ENCODE measurements at places on chromosomes 1 and 21.

DNA sequence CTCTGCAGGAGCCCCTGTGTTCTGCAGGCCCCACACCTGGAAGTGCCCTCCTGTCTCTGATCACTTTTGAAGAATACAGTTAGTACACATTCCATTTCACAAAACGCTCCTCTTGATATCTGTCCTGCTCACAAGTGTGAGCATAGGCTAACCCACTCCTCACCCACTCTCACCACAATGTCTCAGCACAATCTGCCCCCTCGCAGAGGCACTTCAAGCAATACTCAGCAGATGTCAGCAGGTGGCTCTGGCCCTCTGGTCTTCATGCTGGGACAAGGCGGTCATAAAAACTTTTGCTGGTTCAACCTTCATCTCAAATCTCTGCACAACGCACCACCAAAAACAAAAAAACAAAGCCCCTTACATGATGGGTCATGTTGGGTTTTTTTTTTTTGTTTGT lies 671.2 kb downstream of the MATN1 start:
- no peak for DNase-seq

DNA sequence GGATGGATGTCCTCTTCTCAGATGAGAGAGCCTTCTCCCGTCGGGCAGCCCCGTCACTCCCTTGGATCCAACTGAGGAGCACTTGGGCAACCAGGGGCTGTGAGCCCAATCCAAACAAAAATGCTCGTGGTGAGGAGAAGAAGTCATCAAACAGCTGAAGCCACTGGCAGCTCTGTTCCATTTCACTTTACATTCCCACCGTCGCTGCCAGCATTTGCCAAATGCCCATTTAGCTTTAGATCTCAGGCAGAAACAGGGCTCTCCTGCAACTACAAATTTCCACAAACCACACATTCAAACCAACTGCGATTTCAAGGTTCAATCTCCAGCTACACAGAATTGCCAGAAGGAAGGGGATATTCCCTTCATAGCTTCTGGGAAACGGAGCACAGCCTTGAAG lies 634.6 kb downstream of the SMYD3 start:
- DNase-seq = no peak

GRCh38 chr1:79777481-79778219 lies 771.1 kb upstream of the ADGRL4 start:
- DNase-seq = no peak

GRCh38 chr1:21851430-21852250 lies 39.6 kb downstream of the LDLRAD2 start:
- DNase-seq = no peak

- peak; percentile 36 for DNase-seq
Measured at GRCh38 chr1:228101994-228102790, 933 bp downstream of the C1orf35 start.

DNA sequence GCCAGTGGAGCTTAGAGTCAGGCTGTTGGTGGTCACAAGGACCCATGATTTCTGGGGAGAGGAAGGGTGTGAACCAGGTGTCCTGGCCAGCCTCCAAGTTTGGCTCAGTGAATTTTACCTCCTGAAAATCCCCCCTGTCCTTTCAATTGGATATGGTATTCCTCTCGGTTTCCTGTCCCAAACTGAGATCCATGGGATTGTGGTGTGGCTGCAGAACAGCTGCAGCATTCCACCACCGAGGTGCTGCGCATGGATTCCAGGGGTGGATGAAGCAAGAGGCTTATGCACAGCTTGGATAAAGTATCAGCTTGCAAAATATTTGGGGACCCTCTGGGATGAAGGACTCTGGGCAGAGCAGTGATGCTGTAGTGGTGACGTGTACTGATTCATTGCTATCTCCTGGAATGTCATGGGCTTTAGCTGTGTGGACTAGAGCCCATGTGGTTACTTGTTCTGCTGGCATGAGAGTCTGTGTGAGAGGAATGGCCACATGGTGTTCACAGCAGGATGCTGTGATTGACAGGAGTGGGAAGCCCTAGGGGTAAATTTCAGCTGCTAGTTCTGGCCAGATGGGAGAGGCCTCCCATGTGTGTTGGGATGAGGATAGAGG lies 148.7 kb upstream of the SPAG17 start:
- DNase-seq = no peak

GRCh38 chr1:43453442-43454269 lies at the start of gene HYI:
Gene HYI (minus strand): TSS chr1:43453931. CDS start chr1:43453793, 138 bp downstream.
- DNase-seq = peak; percentile 25

- no peak for DNase-seq
Measured at GRCh38 chr1:207493212-207493611, 2.7 kb upstream of the CR1 start.

GRCh38 chr1:213997038-213997771 lies 9.4 kb downstream of the PROX1 start:
- no peak for DNase-seq

- no peak for DNase-seq
Measured at GRCh38 chr21:44947930-44948331, 8.1 kb downstream of the SLX9 start.

All from activated CD4-positive, alpha-beta T cell treated with anti-CD3 and anti-CD28 coated beads, Interleukin-2, amount 50 U/mL, for 24 hours (primary cell).